Central memory CD4-positive, alpha-beta T cell (primary cell): ENCODE measurements at places on chromosomes 7 and 10.

DNA sequence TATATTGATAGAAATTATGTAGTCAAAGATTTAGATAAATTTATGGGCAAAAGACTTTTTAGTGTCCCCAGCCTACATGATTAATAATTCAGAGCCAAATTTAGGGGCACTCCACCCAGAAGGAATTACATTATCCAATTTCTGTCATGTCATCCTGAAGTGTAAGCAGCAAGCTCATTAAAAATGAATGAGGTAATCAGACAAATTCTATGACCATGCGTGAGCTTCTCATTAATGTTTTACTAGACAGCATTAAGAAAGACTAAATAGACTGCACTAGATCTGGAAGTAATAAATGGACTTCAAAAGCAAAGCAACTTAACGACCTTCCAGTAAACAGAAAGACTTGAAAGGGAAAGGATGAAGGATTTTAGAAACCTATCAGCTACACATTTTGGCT, 22.7 kb upstream of the TRUB1 start:
- no peak for DNase-seq

DNA sequence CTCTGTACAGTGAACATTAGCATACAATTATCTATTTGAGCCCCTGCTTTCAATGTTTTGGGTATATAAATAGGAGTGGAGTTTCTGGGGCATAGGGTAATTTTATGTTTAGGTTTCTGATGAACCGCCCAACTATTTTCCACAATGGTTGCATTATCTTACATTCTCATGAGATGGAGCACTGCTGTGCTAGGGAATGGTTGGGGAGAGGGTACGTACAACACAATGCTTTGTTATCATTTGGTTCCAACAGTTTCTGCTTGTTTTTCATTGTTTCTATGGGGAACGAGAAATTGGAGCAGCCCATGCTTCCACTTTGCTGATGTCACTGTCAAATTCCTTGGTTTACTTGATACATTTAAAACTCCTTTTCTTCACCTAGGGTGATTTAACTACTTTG, 1115.3 kb downstream of the REEP3 start:
- no peak for DNase-seq

- DNase-seq = no peak
Observed at GRCh38 chr10:127012769-127013152, 107.5 kb downstream of the DOCK1 start.

GRCh38 chr7:108278281-108278680, 148.1 kb upstream of the LAMB4 start:
- no peak for DNase-seq

DNA sequence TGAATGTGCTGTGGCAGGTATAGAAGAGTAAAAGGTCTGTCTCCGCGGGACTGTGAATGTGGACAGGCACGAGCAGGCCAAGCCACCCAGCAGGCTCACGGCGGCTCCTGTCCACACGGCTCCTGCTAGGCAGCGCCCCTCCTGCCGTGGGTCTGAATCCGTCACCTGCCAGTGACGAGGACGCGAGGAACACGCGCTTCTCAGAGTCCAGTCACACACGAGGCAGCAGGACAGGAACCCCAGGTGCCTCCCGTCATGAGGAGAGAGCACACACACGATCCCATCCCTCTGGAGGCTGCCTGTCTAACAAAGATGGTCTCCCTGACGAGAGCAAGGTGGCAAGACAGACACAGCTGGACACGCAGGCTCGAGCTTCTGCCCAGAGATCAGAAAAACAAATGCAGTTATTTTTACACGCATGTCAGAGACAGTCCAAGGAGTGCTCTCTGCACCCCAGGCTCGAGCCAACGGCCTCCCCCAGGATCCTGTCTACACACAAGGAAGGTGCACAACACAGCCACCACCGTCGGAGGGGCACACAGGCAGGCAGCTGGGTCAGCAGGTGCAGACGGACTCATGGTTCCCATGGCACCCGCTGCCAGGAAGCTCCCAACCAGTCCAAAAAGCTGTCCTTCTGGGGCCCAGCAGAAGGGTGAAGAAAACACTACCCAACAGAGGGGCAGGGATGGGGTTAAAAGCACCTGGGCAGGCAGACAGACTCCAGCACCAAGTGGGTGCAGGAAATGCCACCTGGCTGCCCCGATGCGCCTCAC, 103.2 kb downstream of the MAD1L1 start:
- no peak for DNase-seq

GRCh38 chr7:27104341-27105058, 2.0 kb upstream of the HOXA2 start:
- DNase-seq = no peak

- no peak for DNase-seq
Observed at GRCh38 chr10:3249307-3249889, 76.8 kb upstream of the PITRM1 start.

DNA sequence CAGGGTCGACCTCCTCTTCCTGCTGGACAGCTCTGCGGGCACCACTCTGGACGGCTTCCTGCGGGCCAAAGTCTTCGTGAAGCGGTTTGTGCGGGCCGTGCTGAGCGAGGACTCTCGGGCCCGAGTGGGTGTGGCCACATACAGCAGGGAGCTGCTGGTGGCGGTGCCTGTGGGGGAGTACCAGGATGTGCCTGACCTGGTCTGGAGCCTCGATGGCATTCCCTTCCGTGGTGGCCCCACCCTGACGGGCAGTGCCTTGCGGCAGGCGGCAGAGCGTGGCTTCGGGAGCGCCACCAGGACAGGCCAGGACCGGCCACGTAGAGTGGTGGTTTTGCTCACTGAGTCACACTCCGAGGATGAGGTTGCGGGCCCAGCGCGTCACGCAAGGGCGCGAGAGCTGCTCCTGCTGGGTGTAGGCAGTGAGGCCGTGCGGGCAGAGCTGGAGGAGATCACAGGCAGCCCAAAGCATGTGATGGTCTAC, 46.9 kb downstream of the VWA2 start:
- no peak for DNase-seq

- no peak for DNase-seq
Observed at GRCh38 chr10:105241254-105241653, 600.2 kb downstream of the SORCS3 start.

GRCh38 chr7:117020591-117020973, 67.3 kb downstream of the ST7 start:
- no peak for DNase-seq

DNA sequence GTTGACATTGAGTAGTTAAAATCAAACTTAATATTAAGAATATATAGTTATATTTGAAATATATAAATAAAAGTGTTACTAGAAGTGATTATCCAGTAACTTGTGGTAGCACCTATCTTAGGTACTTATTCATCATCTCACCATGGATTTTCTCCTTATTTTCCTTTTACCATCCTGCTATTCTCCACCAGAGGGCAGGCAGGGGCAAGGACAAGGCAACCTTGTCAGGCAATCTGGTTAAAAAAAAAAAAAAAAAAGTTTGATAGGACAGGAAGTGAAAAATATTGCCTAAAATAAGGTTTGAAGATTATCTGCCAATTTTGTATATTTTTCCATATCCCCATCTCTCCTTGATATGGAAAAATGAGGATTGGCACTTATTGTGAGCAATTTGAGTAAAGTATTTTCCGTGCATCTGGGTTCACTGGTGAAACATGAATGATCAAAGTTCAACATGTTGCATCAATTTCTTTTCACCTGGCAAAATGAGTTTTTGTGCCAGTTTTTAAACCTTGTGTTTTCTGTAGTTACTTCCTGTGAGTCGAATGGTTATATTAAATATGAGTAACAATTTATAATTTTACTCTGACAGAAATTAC, 256.7 kb downstream of the AGMO start:
- DNase-seq = no peak

- DNase-seq = no peak
Observed at GRCh38 chr10:29951441-29951931, 107.9 kb downstream of the JCAD start.

DNA sequence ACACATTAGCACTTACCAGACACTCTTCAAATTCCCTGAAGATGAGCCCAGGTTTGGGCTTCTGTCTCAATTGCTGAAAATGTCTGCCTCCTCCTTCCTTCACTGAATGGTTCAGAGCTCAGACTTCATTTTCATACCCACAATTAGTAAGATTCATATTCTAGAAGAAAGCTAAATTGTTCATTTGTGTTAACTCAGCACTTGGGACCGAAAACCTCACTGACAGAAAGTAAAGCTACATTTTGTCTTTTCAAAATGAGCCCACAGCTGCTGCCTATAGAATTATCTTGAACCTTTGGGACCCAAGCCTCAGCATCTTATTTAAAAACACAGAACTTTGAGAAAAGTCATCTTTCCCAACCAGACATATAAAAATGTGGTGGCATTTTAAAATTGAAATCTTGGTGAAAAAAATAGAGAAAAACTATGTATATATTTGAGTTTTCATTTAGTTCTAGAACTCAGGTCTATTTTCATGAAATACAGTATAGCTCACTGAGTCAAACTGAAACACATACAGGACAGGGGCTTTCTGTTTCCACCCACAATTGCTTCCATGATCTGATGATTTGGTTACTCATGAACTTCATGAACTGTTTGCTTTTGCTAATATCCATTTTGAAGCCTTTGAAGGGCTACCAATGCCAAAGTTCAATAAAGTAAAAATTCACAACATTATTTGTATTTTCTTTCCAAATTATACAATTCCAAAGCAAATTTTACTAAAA, 119.1 kb upstream of the PFKP start:
- DNase-seq = no peak

- no peak for DNase-seq
Observed at GRCh38 chr7:108109221-108109908, 20.8 kb downstream of the LAMB4 start.

GRCh38 chr7:54252256-54253035, 289.7 kb upstream of the VSTM2A start:
- no peak for DNase-seq

DNA sequence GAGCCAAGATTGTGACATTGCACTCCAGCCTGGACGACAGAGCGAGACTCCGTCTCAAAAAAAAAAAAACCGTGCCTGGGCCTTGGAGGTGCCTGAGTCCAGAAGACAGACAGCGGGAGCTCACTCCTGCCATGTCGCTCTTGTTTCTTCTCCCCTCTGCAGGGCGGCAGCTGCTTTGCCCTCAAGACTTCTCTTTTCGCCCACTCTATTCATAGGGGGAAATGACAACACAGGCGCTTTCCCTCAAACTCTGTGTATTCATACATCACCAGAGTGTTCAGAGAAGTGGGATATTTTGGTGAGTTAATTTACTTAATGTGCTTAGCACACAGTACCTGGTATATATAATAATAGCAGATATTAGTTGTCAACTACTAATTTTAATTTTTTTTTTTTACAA, 44.5 kb downstream of the FOXK1 start:
- no peak for DNase-seq

DNA sequence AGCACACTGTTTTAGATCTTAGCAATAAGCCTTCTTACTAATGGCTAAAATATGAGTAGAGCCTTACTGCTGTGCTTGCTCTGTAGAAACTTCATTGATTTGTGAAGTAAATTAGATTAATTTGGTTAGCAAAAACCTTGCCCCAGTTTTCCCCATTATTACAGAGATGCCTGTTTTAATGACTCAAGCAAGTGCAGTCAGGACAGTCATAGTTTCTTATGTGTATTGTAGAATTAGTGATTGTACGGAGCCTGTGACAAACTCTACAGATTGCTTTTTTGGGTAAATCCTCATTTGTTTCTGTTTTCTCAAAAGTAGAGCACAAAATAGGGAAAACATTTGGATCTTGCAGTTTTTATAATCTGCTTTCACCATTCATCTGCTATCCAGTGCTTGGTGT, 7.0 kb downstream of the TAX1BP1 start:
- no peak for DNase-seq

DNA sequence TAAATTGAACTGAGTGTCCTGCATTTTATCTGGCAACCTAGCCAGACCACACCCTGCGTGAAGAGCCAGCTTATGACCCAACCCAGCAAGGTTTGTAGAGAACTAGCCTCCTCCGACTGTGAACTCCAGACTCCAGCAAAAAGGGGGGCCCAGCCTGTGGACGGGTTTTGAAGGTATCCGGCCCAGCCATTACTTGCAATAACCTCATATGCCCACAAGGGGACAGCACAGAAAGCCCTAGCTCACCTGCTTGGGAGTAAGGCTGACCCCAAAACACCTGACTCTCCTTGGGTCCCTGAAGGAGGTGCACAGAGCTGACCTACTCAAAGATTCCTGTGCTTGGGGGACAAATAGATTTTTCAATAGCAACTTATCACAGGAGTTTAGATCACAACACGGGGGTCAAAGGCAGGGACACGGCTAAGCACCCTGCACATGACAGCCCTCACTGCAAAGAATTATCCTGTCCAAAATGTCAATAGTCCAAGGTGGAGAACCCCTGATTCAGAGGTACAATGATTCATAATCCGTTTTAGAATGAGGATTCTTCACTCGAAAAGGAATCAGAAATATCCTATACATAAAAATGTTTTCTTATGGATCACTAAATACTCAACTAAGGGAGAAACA, 4.6 kb downstream of the TRPV6 start:
- DNase-seq = peak; percentile 34

GRCh38 chr7:158821171-158822031, 7.9 kb downstream of the ESYT2 start:
- no peak for DNase-seq

DNA sequence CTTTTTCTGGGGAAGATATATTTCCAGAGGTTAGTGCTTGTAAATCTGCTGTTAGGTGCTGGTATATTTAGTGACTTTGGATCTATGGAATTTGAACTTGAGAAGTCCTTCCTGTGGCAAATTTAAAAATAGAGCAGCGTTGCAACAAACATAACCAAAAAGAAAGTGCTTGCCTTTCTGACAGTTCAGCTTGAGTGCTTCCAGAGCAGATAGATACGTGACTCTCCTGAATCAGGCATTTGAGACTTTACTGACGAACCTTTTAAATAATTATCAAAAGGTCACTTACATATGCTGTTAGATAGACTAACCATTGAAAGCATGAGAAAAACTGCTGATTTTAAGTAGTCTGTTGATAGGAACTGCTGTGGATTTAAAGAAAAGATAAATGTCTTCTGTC, 387.5 kb upstream of the LRRTM3 start:
- no peak for DNase-seq

GRCh38 chr10:63348245-63348850, 117.4 kb downstream of the JMJD1C start:
- no peak for DNase-seq

GRCh38 chr10:88089498-88089897, 226.1 kb downstream of the PTEN start:
- DNase-seq = no peak
